ENCODE measurements at places on chromosomes 3 and 15. TPM values are rescaled to one million over a fixed set of nuclear protein-coding genes. Genes with fewer than 3 reads are reported as not detected.

- no peak for DNase-seq
- no peaks in the 10 kb centered on the region for H3K27me3 ChIP-seq
- H3K27ac ChIP-seq, result no peak overlapping the region
- no peak overlapping the region for H3K4me3 ChIP-seq
These were observed 74.9 kb upstream of the NR2F2 start for GRCh38 chr15:96255599-96255998.

DNA sequence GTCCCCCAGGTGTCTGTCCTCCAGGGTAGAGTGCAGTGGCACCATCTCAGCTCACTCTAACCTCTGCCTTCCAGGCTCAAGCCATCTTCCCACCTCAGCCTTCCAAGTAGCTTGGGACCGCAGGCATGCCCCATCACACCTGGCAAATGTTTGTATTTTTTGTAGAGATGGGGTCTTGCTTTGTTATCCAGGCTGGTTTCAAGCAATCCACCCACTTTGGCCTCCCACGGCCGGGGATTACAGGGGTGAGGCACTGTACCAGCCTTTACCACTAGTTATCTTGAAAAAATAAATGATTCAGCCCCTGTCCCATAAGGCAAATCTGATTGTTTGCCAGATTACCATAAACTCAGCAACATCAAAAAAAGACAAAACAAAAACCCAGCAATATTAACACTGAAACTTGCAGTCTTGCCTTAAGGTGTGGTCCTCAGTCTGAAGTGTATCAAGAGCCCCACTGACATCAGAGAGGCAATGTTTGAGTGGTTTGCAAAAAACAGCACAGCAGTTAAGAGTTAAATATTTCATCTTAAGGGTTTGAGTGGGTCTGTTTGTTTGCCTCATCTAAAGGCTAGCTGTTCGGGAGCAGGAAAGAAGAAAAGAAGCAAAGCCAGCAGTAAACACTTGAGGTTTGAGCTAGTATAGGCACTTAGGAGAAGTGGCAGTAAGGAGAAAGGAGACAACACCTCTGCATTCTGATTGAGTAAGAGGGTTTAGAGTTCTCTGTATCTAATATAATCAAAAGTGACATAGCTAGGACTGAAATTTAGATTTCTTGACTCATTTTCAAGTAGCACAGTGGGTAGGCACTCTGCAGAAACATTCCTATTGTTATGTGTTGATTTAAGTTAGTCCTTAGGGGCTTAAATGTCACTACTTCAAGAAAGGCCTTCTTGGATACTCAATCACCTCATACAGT, 26.3 kb upstream of the EDEM1 start:
- no peaks in the 10 kb centered on the region for H3K36me3 ChIP-seq
- peaks cover 12% of the 10 kb centered on the region for H3K4me1 ChIP-seq
- no peak overlapping the region for H3K4me3 ChIP-seq
- no peaks in the 10 kb centered on the region for H3K27me3 ChIP-seq

GRCh38 chr3:134351427-134351826, 22.8 kb downstream of the AMOTL2 start:
- no peak for DNase-seq
- no peaks in the 10 kb centered on the region for H3K27me3 ChIP-seq
- peaks cover 63% of the 10 kb centered on the region for H3K4me1 ChIP-seq

- H3K27me3 ChIP-seq, result no peaks in the 10 kb centered on the region
- no peak for DNase-seq
- no peaks in the 10 kb centered on the region for H3K36me3 ChIP-seq
- no peak overlapping the region for H3K4me3 ChIP-seq
- H3K27ac ChIP-seq, result no peak overlapping the region
These were observed 20.8 kb upstream of the SLC7A14 start for GRCh38 chr3:170606675-170607074.

Gene CPNE9
- not detected for total RNA-seq

DNA sequence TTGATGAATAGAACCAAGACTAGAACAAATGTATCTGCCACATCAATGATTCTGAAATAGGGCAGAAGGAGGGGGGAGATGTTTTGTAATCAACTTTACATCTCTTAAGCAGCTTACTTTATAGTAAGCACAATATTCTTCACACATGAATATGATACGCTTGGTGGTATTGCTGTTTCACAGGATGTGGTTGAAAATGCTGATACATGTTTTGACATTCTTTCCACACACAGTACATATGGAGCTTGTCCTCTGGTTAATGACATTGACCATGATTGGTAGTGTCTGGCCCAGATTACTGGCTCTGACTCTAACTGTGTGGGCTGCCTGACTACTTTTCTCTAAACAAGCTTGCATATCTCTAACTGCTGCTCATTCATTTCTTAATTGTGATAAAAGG, 168.9 kb downstream of the KLHL25 start:
- no peaks in the 10 kb centered on the region for H3K36me3 ChIP-seq
- no peak for DNase-seq
- H3K4me1 ChIP-seq, result peaks cover 20% of the 10 kb centered on the region
- no peaks in the 10 kb centered on the region for H3K27me3 ChIP-seq
- H3K4me3 ChIP-seq, result no peak overlapping the region
- H3K27ac ChIP-seq, result no peak overlapping the region

Gene ADGRG7
- total RNA-seq, result not detected

DNA sequence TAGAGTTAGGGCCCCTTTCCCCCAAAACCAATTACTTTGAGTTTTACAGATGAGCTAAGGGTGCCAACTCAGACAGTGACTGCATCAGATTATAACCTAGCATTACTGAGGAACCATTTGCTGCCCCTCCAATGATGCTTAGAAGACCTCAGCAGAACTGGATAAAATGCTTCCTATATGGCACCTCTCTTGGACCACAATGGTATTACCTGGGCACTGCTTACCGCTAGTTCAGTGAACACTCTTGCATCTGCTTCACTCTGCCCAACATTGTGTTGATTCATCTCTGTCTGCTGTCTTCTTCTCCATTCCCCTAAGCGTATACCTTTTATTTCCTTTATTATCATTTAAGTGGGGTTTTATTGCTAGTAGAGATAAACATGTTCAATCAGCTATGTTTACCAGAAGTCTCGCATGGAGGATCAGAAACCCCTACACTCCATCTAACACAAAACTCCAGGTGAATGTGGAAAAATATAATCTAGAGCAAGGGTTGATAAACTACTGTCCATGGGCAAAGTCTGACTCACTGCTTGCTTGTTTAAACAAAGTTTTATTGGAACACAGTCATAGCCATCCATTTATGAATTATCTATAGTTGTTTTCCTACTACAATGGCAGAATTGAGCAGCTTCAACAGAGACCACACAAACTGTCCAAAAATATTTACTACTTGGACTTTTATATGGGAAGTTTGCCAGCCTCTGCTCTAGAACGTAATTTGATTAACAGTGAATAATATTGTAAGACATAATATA, 100.2 kb upstream of the PTX3 start:
- no peak overlapping the region for H3K4me3 ChIP-seq
- H3K27ac ChIP-seq, result no peak overlapping the region
- H3K36me3 ChIP-seq, result no peaks in the 10 kb centered on the region
- DNase-seq, result no peak
- no peaks in the 10 kb centered on the region for H3K4me1 ChIP-seq

Gene PRSS50
- total RNA-seq, result 0.38 TPM

Gene ASB14
- total RNA-seq, result not detected

- H3K27ac ChIP-seq, result no peak overlapping the region
- H3K27me3 ChIP-seq, result no peaks in the 10 kb centered on the region
- no peaks in the 10 kb centered on the region for H3K36me3 ChIP-seq
- H3K4me3 ChIP-seq, result no peak overlapping the region
These were observed 886.8 kb downstream of the FHIT start for GRCh38 chr3:60364475-60364874.

Gene ALPK3
- 4.6 TPM for total RNA-seq

DNA sequence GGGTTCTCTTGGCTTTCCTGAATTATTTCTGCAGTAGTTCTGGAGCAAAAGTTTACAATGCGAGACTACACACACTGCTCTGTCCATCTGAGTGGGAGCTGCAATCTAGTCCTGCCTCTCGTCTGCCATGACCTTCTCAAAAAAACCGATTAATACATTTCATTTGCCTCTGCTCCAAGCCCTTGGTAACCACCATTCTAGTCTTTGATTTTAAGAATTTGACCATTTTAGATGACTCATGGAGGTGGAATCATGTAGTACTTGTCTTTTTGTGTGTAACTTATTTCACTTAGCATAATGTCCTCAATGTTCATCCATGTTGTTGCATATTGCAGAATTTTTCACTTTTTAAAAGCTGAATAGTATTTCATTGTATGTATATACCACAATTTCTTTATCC, 356.9 kb downstream of the SV2B start:
- no peaks in the 10 kb centered on the region for H3K27me3 ChIP-seq
- no peak for DNase-seq
- H3K36me3 ChIP-seq, result no peaks in the 10 kb centered on the region
- no peak overlapping the region for H3K27ac ChIP-seq
- no peak overlapping the region for H3K4me3 ChIP-seq
- H3K4me1 ChIP-seq, result no peaks in the 10 kb centered on the region

Gene GUCA1C
- total RNA-seq, result 9.4 TPM

DNA sequence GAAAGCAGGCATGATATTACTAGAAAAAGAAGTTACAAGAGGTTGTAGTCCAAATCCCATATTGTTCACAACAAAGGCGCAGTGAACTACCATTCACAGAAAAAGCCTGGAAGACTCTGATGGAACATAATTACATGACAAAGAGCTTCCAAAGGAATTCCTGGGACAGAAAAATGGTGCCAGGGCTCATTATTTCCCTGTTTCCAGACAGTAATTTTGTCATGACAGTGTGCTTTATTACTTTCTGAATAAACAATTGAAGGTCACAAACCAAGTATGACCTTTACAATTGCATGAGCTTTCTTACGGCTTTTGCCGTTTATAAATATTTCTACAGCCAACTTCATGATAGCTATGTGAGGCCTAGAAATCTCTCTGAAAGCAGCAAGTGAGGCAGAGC, 61.0 kb downstream of the CYFIP1 start:
- no peaks in the 10 kb centered on the region for H3K4me1 ChIP-seq
- no peak for DNase-seq
- no peak overlapping the region for H3K4me3 ChIP-seq

- no peak overlapping the region for H3K27ac ChIP-seq
- no peak overlapping the region for H3K4me3 ChIP-seq
- peaks cover 24% of the 10 kb centered on the region for H3K4me1 ChIP-seq
- DNase-seq, result no peak
- no peaks in the 10 kb centered on the region for H3K36me3 ChIP-seq
- no peaks in the 10 kb centered on the region for H3K27me3 ChIP-seq
These were observed 70.3 kb downstream of the TBL1XR1 start for GRCh38 chr3:177127008-177127407.

GRCh38 chr15:64503640-64504039, 43.3 kb downstream of the ZNF609 start:
- no peak for DNase-seq
- H3K27me3 ChIP-seq, result no peaks in the 10 kb centered on the region
- H3K36me3 ChIP-seq, result no peaks in the 10 kb centered on the region
- peaks cover 34% of the 10 kb centered on the region for H3K4me1 ChIP-seq
- H3K4me3 ChIP-seq, result no peak overlapping the region

GRCh38 chr3:147390589-147391569, 15.5 kb downstream of the ZIC4 start:
- no peak overlapping the region for H3K27ac ChIP-seq
- H3K36me3 ChIP-seq, result no peaks in the 10 kb centered on the region
- DNase-seq, result no peak
- peaks cover 6% of the 10 kb centered on the region for H3K4me1 ChIP-seq
- H3K4me3 ChIP-seq, result no peak overlapping the region

GRCh38 chr15:99755692-99756409, 22.6 kb upstream of the LYSMD4 start:
- H3K27ac ChIP-seq, result no peak overlapping the region
- no peaks in the 10 kb centered on the region for H3K4me1 ChIP-seq
- no peak overlapping the region for H3K4me3 ChIP-seq
- DNase-seq, result peak; percentile 55
- H3K36me3 ChIP-seq, result no peaks in the 10 kb centered on the region
- H3K27me3 ChIP-seq, result no peaks in the 10 kb centered on the region
